AML-193 (cell line): ENCODE measurements at places on chromosomes 6 and 20.

DNA sequence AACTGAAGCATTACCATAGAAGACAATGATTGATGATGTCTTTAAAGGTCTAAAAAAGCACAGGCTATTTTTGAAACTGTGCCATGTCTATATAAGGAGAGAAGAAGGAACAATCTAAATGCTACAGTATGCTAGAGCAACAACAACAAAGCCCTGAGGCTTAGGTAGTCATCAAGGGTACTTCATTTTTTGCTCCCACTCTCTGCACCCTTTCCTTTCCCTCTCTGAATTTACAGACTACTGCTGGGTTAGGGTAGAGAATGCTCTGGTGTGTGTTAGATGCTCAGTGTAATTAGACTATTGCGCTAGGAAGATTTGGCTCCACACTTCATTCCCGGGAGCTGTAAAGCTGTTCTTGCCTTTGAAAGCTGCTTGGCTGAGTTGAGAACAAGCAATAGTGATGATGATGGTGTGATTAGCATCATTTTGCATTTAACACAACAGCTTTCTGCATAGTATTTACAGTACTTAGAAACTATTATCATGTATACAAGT lies 1262.5 kb upstream of the CITED2 start:
- no peak for DNase-seq

DNA sequence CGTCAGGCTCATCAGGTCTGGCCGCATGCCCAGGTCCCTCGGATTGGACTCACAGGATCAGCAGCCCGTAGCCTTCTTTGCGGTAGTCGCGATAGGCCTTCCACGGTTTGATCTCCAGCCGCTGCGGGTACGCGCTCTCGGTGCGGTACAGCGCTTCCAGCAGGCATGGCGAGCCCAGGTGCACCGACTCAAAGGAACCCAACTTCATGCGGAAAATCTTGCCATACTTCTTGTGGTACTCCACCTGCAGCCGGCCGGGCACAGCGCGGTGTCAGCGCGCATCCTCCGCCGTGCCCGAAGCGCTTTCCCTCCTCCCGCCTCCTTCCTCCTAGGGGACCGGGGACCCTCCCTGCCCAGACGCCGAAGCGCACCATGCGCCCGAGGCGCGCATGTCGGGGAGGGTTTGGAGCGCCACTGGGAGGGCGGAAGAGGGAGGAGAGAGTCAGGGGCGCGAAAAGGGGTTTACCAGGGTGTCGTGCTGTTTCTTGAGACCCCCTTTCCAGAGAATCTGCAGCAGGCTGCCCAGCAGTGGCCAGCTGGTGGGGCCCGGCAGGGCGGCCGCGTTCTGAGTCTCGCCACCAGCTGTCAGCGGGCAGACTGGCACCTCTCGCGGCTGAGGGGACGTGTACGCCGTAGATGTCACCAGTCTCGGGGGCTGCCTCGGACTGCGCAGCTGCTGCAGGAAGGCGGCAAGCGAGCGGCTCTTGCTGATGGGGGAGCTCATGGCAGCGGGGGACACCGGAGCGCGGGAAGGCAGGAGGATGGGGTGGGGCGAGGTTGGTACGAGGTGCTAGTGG lies 732 bp downstream of the CYP24A1 start:
- no peak for DNase-seq

DNA sequence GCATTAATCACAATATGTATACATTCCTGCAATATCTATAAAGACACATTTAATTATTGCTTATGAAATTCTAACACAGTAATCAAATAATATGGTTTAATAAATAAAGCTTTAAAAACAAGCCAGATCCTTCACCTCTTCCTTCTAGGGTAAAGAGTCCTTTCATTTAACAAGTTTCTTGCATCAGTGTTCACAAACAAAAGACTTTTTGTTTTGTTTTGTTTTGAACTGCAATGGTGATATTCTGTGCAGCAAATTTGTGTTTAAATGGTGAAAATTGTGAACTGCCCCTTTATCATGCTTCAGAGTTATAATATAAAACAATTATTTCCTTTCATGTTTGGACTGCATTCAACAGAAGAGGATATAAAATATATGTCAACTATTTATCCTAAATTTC lies 177.3 kb downstream of the EPHA7 start:
- DNase-seq = no peak

DNA sequence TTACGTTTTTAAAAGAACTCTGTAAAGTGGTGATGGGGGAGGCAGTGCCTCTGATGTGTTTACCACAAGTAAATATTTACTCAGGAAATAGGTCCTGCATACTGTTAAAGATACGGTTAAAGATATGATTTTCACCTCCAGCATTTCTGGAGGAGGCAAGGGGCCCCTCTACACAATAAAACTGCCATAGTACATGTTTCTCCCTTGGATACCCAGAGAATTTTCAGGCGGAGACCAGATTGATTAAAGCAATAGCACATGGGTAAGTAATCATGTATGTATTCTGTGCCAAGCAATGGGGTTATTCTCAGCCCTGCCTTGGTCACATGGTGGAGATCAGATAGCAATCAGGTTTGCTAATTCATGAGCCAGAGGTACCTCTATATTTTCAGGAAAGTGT lies 9.6 kb downstream of the RIPOR2 start:
- no peak for DNase-seq

DNA sequence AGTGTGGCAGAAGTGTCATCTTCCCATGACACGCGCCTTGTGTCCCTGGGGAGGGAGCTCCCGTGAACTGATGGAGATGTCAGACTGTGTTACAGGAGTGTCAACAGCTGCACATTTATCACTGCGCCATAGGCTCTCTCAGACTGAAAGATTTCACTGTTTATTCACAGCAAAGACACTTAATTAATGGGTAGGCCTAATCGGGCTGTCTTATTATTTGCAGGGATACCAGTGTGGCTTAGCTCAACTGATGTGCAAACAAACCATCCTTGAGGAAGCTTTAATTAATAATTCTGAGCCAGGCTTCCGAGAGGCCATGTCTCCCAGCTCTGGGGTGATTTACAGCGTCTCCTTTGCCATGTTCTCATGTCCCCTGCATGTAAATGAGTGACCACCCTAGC lies 771.0 kb downstream of the QKI start:
- no peak for DNase-seq

GRCh38 chr20:43448748-43449535 lies 8.8 kb upstream of the SRSF6 start:
- peak; percentile 41 for DNase-seq

DNA sequence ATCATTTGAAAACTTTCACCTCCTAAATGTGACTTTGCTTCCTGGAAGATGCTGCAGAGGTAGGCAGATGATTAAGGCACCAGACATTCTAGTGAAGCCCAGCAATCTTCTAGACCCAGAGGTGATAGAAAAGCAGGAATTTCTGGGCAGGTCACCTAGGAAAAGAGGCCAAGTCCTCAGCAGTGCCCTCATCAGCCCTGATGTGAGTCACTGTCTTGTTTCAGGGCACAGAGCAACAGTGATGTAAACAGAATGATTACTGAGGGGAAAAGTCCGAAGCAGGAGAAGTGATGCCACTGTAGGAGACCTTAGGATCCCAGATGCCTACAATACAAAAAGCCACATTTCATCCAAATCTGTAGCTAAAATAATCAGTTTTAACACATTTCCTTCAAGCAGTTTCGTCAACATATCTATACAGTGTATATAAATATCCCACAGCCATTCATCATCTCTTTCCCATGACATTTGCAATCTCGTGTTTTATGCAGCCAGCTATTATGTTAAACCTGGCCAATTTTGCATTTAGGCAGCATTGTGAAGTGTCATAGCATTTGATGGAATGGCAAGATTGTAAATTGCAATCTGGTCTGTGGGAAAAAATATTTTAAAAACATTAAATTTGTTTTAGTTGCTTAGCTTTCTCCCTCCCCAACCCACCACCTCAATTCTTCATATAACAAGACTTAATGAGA lies 401.2 kb upstream of the RNF217 start:
- no peak for DNase-seq

DNA sequence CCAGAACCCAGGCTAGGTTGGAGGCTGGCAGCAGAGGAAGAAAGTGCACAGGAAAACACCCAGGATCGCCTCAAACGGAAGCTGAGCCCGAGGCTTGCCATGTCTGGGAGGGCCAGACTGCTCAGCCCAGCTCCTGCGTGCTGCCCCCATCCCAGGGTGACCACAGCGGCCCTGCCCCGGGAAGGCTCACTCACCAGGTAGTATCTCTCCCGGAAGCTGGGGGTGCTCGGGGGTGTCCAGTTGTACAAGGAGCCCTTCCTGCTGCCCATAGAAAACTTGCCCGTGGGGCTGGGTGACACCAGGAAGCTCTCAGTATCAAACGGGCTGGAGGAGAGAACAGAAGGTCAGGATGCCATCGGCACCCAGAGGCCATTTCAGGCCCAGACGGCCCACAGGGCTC lies 86.9 kb downstream of the RIPOR3 start:
- no peak for DNase-seq

GRCh38 chr6:84777888-84778287 lies 13.5 kb upstream of the TBX18 start:
- no peak for DNase-seq

GRCh38 chr6:34746104-34746846 lies 11.0 kb upstream of the SNRPC start:
- DNase-seq = no peak

DNA sequence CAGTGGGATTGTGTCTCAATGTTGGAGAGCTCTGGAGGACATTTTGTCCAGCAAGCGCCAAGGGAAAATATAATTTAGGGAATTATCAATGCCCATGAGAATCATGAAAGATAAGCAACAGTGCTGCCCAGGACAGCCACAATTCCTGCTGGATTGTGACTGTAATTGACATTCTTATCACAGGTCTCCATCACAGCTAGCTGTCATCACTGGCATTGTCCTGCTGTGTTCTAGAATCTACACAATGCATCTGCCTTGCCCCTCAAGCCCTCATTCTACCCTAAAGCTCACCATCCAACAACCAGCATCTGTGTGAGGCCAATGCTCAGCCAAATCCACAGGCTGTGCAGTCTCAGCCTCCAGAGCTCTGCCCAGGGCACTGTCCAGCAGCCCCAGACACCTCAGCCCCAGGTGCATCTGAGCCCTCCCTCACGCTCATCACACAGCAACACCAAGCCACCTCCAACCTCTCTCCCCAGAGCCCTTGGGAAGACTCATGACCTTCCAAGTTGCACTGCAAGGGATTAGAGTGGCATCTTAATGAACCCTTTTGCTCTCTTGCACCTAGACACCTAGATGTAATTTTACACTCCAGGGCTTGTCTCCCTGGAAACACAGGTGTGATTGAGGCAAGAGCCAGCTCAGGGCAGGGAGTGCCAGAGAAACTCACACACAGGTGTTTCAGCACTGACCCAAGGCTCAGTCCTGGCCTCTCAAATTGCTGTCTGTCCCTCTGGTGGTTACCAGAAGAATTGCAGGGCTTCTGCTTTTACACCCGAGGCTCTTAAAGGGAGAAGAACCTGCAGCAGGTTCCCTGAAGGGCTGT lies 85.2 kb upstream of the PHACTR3 start:
- peak; percentile 54 for DNase-seq

GRCh38 chr6:157403686-157404051 lies 22.7 kb downstream of the ZDHHC14 start:
- DNase-seq = no peak

GRCh38 chr20:37939701-37940560 lies 37.0 kb downstream of the VSTM2L start:
- no peak for DNase-seq

- DNase-seq = no peak
Measured at GRCh38 chr6:142732790-142733189, 212.2 kb downstream of the HIVEP2 start.

DNA sequence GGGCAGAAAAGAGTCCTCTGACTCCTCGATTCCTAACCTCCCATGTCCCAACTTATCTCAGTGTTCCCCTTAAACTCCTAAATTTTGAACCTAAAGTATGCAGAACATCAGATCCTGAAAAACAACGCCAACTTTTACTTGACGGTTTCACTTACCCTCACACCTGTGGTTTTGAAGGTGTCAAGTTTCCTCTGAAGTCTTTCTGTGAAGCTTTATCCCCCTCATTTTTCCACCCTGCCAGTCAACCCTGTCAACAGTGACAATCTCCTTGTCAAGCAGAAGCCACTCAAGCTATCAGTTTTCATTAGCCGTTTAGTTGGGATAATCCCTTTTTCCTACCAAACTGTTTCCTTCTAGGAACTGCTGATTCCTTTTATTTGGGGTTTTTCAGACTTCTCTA lies 245.4 kb upstream of the PREP start:
- no peak for DNase-seq
